ENCODE measurements at places on chromosomes 11 and 22.
A peak's percentile ranks its signal among the peaks of the same experiment; 100 is the strongest.

- no peak for DNase-seq
Observed at GRCh38 chr11:103668859-103669258, 367.6 kb upstream of the DDI1 start.

- no peak for DNase-seq
Observed at GRCh38 chr11:122068141-122068540, 47.9 kb downstream of the BLID start.

GRCh38 chr11:27233654-27234042 lies 129.4 kb downstream of the CCDC34 start:
- no peak for DNase-seq

DNA sequence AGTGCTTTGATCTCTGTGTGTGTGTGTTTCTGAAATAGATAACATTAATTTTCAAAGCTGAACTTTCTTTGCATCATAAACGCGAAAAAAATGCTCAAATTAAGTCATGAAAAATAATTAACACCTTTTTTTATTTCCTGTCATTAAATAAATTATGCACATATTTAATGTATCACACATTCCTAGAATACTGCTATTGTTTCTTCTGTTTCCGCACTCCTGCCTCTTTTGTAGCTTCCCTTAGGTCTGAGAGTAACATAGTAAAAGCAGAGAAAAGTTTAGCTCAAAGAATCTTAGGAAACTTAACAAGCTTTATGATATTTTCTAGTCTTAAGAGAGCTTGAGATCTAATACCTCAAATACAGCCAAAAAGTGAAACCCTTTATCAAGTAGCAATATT lies 504.2 kb downstream of the JRKL start:
- no peak for DNase-seq

DNA sequence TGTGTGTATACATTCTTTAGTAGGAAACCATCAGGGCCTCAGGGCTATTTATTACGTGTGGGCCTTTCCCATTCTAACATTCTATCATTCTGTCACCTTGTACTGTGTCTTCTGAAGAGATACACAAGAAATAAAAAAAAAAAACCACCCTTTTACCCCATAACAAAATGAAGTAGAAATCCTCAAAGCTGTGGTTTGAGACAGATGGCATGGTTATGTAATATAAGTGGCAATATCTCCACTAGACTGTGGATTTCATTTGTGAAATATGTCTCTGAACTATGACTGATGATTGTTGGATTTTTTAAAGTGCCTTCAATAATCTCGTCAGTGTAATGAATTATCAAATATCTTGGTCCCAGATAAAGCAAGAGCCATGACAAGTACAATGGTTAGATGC lies 150.0 kb upstream of the BLID start:
- no peak for DNase-seq

GRCh38 chr11:45930951-45931570 lies 8.6 kb downstream of the LARGE2 start:
- no peak for DNase-seq

- DNase-seq: no peak
Observed at GRCh38 chr22:45420011-45420410, 6.5 kb downstream of the RIBC2 start.

DNA sequence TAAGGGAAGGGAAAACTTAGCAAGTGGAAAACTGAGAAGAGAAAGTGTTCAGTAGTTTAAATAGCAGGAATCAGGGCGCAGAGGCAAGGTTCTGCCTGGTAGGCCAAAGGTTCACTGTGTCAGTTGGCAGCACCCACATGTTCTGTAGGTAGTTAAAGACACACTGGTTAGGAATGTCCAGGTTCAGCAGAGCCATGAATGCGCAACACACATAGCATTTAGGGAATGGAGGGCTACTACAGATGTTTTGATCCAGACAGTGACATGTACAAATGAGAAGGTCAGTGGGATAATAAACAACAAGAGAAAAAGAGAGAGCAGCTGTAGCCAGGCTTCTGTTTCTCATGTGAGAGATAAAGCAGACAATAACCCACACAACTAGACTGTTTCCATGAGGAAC lies 56.2 kb upstream of the ARHGAP42 start:
- no peak for DNase-seq

DNA sequence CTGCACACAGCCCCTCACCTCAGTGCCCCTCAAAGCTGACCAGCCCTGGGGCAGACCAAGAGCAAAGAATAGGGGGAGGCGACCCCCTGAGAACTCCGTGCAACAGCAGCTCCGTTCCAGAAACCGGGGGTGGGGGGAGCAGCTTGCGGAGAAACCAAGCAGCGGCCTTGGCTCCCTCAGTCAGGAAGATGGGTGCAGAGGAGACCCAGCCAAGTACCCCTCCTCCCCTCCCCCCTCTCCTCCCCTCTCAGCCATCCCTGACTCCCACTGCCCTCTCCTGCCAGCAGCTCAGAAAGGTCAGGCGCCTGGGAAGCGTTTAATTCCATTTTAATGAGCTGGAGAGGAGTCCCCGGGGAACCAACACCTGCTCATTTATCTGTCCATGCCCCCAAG lies 78.9 kb downstream of the PDE2A start:
- DNase-seq: no peak

DNA sequence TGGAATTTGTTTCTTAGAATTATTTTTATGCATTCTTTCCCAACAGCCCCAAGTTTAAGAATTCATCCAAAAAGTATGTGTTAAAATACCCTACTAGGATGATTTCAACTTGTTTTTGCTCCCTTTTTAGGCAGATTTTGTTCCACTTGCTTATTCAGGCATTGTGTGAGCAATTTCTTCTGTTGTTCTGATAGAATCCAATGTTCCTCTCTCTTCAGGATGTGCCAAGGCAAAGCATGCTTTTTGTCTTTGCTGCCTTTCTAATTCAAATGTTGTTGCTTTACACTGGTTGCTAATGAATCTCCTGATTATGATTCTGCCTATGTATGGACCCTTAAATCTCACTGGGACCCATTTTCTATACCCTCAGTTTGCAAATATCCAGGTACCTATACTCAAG lies 131.2 kb upstream of the ARHGAP42 start:
- no peak for DNase-seq

DNA sequence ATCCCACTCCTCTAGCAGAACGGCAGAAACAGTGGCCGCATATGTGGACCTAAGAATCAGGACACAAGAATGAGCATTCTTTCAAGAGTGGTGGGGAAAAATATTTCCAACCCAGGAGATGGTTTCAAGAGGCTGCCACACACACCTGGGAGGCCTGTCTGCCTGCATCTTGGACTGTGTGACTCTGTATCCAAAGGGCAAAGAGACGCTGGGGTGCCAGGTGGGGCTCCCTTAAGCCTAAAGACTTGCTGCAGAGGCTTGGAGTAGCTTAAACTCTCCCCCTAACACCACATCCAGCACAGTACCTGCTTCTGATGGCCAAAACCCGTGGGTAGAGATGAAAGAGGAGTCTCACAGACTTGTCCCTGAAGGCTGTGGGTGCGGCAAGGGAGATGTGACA lies 3.5 kb downstream of the CXCR5 start:
- DNase-seq: no peak

- DNase-seq: peak; percentile 22
Observed at GRCh38 chr22:24728790-24729637, 45.5 kb downstream of the PIWIL3 start.

DNA sequence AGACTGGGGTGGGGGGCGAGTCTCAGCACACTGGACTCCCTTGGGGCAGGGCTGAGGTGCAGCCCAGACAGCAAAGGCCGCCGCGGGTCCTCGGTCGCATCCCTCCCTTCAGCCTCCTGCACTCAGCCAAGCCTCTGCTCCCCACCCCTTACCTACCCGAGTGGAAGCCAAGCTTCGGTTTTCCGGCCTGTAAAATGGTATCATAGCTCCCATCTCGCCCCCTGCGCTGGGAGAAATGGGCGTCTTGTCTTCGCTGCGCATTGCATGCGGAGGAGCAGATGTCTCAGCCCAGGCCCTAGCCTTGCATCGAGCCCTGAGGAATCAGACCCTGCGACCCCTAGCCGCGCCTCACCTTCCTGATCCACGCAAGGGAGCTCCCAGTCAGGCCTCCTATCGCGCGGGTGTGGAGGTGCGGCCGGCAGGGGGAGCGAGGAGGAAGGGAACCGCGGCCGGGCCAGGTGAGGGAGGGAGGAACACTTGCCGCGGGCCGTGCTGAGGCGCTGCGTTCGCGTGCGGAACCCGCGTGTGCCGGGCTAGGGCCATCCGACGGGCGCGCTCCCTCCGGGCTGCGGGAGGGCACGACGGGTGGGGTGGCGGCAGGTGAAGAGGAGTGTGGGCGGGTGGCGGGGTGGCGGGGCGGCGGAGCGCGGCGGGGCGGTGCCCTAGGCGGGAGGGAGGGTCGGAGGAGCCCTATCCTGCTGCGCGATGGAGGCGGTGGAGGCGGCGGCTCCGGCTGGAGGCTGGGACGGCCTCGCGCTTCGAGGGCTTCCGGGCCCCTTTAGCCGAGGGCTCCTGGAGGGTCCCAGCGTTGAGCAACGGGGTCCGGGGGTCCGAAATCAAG lies 4.1 kb upstream of the TBX1 start:
- DNase-seq: peak; percentile 93

DNA sequence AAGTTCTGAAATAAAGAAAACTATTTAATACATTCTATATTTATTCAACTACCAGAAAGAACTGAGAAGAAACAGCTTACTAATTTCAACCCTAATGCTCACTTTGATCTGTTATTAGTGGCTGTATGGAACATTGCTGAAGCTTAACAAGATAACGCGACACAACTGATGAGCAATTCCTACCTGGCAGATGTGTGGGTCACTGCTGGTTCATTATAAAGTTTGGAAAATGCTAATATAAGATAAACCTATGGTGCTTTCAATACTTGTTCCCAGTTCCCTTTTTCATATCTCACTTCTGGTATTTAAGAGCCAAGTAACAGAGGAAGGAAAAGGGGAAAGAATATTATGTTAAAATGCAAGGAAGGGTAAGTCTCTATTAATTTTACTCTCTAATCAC lies 10.5 kb downstream of the CTSC start:
- no peak for DNase-seq

- no peak for DNase-seq
Observed at GRCh38 chr11:71294846-71295600, 42.6 kb upstream of the SHANK2 start.
